Bladder microvascular endothelial cell (primary cell): ENCODE measurements at places on chromosomes 2 and 18. TPM values are rescaled to one million over a fixed set of nuclear protein-coding genes. Genes with fewer than 3 reads are reported as not detected.

NDUFAF7 gene
- total RNA-seq: 7.6 and 13.0 TPM in 2 replicates

CRYBA2 gene
- not detected in 2 replicates for total RNA-seq

ADRA2B gene
- 0.06 TPM in 1 of 2 replicates, not detected in the other for total RNA-seq

SLC23A3 gene
- total RNA-seq: 0.81 and 4.5 TPM in 2 replicates

DTYMK gene
- total RNA-seq: 22.0 and 42.3 TPM in 2 replicates

CD8B gene
- not detected in 2 replicates for total RNA-seq

CHST10 gene
- total RNA-seq: 7.2 and 7.4 TPM in 2 replicates

TCF4 gene
- total RNA-seq: 434 and 764 TPM in 2 replicates

RNF152 gene
- total RNA-seq: 22.8 and 123 TPM in 2 replicates

TLX2 gene
- total RNA-seq: not detected in 2 replicates

DCTN1 gene
- 101 and 183 TPM in 2 replicates for total RNA-seq

FAHD2A gene
- total RNA-seq: 22.5 and 29.6 TPM in 2 replicates

CNTNAP5 gene
- total RNA-seq: under 0.01 TPM in 1 of 2 replicates, not detected in the other

SH3RF3 gene
- total RNA-seq: 3.1 and 12.3 TPM in 2 replicates

FKBP1B gene
- 9.3 and 14.6 TPM in 2 replicates for total RNA-seq

RGPD4 gene
- not detected in 2 replicates for total RNA-seq

ANKRD23 gene
- total RNA-seq: 0.49 and 1.4 TPM in 2 replicates

PLCL1 gene
- 2.0 and 2.1 TPM in 2 replicates for total RNA-seq

SCYGR5 gene
- not detected in 2 replicates for total RNA-seq

POTEF gene
- 0.16 and 0.25 TPM in 2 replicates for total RNA-seq

CTNNA2 gene
- not detected in 2 replicates for total RNA-seq

VSNL1 gene
- total RNA-seq: not detected in 2 replicates
